ENCODE measurements at places on chromosomes 16 and 17.

GRCh38 chr16:31355431-31356100 is 590 bp downstream of the ITGAX start:
- DNase-seq, result no peak

GRCh38 chr16:30458561-30459394 is 13.1 kb upstream of the SEPHS2 start:
- no peak for DNase-seq

DNA sequence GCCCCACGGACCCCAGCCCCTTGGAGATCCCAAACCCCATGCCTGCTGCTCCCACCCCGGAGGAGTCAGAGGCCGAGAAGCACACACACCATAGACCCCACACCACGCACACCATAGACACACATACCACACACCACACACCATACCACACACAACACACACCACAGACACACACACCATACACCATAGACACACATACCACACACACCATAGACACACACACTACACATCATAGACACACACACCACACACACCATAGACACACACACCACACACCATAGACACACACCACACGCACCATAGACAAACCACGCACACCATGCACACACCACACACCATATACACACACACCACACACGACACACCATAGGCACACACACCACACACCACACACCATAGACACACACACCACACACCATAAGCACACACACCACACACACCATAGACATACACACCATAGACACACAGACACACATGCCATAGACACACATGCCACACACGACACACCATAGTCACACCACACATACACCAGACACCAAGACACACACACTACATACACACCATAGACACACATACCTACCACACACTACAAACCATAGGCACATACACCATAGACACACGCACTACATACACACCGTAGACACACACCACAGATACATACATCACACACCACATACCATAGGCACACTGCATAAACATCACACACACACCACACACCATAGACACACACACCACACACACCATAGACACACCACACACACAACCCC is 11.3 kb downstream of the TBC1D16 start:
- no peak for DNase-seq

- peak; percentile 35 for DNase-seq
Measured at GRCh38 chr17:10197721-10198508, 491 bp downstream of the GAS7 start.

DNA sequence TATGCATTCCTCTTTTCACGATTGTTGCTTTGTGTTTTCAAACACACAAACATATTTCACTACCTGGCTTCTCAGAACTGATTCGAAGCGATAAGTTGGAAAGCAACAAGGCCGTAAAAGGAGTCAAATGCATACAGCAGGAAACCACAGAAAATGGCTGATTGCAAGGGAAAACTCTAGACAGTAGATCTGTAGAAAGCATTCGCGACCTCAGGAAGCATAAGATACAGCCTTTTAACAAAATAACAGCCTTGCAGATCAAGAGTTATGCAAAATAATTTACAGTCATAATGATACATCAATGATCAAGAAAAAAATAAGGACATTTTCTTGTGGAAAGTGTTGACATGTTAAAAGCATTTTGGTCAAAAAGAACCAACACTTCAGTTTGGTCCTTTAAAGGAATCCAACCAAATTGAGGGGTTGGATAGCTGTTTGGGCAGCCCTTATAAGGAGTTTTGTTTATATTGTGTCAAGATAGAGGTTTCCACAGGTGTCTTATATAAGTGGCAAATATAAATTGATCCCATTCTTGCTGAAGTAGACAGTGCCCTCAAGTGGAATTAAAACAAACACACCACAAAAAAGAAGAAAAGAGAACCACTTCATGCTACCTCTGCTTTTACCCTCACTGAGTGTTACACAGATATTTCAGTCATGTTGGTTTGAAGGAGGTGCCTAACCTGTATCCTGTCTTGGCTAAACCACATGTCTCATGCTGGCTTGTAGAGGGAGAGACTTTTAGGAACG is 5.5 kb downstream of the CYLD start:
- peak; percentile 8 for DNase-seq
